ENCODE measurements at places on chromosomes 2 and 18. TPM values are rescaled to one million over a fixed set of nuclear protein-coding genes. Genes with fewer than 3 reads are reported as not detected.

The EPB41L3 gene
- 17.3 TPM for total RNA-seq

The FER1L5 gene
- not detected for total RNA-seq

The SERPINB13 gene
- total RNA-seq = not detected

The ANKRD30BL gene
- not detected for total RNA-seq

The PCARE gene
- total RNA-seq = not detected

The SPEG gene
- total RNA-seq = under 0.01 TPM

The CPO gene
- total RNA-seq = not detected

The CBLN2 gene
- under 0.01 TPM for total RNA-seq

The ACTR1B gene
- total RNA-seq = 63.9 TPM

The CDKL4 gene
- 0.79 TPM for total RNA-seq

The COLEC11 gene
- total RNA-seq = under 0.01 TPM

The ANTXR1 gene
- total RNA-seq = 0.65 TPM

The NEURL3 gene
- 0.20 TPM for total RNA-seq

The ZC3H8 gene
- 4.2 TPM for total RNA-seq

The DLX1 gene
- not detected for total RNA-seq

The HOXD12 gene
- total RNA-seq = not detected

DNA sequence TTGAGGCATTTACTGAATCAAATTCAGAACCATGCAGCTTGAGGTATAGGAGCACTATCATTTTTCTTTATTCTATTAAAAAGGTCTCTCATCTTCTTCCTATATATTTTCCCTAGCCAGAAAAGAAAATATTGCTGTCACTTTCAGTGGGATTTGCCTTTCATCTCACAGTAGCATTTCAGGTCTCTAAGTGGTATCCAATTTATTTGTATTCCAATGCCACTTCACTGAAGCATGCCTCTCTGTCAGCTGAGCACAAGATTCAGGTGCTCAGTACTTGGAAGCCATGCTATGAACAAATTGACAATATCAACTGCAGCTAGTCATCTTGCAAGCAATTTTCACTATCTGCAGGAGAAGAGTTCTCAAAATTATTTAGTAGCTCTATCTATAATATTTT, 457.2 kb upstream of the SLC39A10 start:
- DNase-seq = no peak

GRCh38 chr18:13605901-13606300, 120.5 kb downstream of the FAM210A start:
- DNase-seq = no peak

- DNase-seq = no peak
Measured at GRCh38 chr2:239831861-239832489, 193.2 kb downstream of the NDUFA10 start.

GRCh38 chr2:224933431-224933830, 108.8 kb downstream of the DOCK10 start:
- DNase-seq = no peak

- DNase-seq = no peak
Measured at GRCh38 chr2:121099329-121100290, 185.4 kb downstream of the TFCP2L1 start.

DNA sequence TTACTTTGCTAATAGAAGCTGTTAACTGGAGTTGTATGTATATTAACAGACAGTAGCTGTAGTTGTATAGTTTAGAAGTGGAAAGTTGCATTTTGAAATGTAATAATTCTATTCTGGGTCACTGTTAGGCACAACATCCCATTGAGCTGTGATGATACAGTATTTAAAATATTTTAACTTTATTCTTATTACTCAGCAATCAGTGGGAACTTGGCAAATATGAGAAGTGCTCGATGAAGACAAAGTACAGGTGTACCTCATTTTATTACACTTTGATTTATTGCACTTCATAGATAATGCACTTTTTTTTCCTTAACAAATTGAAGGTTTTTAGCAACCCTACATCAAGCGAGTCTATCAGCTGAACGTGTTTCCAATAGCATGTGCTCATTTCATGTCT, 8.6 kb downstream of the DNAJC10 start:
- no peak for DNase-seq

- no peak for DNase-seq
Measured at GRCh38 chr2:120454654-120455385, 108.9 kb downstream of the INHBB start.

GRCh38 chr2:56117764-56118163, 66.0 kb upstream of the CCDC85A start:
- DNase-seq = no peak

DNA sequence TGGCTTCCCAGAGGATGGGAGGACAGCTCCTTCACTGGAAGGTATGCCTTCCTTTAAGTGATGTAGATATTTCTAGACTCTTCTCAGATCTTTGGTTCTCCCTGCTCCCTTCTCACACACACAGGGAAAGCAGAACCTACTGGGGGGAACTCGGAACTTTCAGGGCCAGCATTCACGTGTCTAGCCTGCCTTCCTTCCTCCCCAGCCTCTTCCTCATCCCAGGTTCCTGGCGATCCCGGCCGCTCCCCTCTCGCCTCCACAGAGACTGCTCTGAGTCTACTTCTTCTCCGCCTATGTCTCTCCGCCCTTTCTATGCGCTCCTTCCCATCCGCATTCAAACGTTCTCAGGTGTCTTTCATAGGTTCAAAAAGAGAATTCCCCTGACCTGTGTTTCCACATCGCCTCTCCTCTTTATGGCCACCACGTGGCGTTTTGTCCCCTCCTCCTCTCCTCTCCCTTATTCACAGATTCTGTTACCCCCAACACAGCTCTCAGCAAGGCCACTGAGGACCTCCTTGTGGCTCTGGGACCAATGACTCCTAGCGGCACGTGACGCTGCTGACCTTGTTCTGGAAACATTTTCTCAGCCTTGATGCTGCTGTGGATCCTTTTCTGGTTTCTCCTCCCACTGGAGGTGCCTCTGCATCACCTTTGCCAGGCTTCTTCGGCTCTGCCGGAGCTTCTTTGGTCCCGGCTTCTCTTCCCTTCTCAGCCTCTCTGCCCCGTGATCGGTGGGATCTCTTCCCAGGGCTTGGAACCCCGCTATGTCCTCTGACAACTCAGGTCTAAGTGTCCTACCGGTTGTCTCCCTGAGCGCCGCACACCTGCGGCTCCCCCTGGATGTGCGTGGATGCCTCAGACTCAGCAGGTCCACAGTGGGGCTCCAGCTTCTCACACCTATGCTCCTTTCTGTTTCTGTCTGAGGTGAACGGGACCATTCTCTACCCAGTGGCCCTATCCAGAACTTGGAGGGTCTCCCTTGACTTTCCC, 77.5 kb downstream of the VAPA start:
- DNase-seq = no peak

- DNase-seq = no peak
Measured at GRCh38 chr2:22076454-22076853, 952.7 kb downstream of the TDRD15 start.

GRCh38 chr2:39506215-39506614, 69.1 kb upstream of the MAP4K3 start:
- DNase-seq = no peak

DNA sequence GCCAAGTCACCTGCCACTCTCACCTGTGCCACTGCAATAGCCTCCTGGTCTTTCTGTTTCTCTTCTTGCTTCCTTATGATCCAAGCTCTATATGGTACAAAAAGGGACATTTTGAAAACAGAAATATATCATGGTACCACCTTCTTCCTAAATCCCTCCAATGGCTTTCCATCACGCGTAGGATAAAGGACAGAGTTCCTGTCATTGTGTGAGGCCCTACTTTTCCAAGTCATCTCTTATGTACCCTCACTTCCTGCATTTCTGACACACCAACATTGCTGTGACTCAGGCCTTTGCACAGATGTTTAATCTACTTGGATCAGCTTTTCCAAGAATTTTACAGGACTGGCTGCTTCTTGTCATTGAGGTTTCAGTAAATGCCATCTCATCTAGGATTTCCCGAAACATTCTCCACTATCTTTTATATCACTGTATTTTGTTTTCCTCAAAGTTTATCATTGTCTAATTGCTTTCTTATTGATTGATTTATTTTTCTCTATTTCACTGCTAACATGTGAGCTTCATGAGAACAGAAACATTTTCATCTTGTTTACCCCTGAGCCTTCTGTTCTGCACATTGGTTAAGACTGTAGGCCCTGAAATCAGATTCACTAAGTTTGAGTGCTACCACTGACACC, 426.1 kb upstream of the FANCL start:
- DNase-seq = peak; percentile 50

- DNase-seq = no peak
Measured at GRCh38 chr2:212893216-212893615, 258.2 kb downstream of the IKZF2 start.

DNA sequence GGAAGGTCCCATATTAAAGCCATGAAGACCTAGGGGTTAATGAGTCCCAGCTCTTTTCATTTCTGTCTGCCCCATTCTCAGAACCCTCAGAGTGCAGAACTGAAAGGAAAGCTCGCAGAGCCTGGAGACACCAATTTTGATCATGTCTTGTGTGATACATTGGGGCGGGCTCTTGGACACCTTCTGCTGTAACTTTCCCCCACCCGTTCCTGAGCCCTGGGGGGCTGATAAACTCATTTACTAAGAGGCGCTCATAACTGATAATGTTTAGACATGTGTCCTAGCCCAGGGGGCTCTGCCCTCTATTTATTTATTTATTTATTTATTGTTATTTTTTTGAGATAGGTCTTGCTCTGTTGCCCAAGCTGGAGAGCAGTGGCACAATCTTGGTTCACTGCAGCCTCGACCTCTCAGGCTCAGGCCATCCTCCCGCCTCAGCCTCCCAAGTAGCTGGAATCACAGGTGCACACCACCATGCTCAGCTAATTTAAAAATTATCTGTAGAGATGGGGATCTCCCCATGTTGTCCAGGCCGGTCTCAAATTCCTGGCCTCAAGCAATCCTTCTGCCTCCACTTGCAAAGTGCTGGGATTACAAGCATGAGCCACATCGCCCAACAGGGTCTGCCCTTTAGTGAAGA, 72.4 kb upstream of the HAAO start:
- no peak for DNase-seq

GRCh38 chr18:6024745-6025248, 129.5 kb upstream of the TMEM200C start:
- DNase-seq = no peak

DNA sequence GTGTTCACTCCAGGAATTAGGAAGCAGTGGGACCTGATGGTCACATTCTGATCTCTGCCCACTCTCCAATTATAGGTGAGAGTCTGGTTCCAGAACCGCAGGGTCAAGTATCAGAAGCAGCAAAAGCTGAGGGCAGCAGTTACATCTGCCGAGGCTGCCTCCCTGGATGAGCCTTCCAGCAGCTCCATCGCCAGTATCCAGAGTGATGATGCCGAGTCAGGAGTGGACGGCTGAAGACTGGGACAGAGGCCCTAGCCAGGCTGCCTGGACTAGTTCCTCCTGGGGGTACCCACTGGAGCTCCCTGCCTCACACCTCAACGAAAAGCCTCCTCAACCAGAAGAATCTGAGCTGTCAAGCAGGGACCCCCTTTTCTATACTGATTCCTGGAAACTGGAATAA, 3.3 kb upstream of the SMYD5 start:
- no peak for DNase-seq

- peak; percentile 80 for DNase-seq
Measured at GRCh38 chr2:12587729-12588522, 128.8 kb upstream of the TRIB2 start.

DNA sequence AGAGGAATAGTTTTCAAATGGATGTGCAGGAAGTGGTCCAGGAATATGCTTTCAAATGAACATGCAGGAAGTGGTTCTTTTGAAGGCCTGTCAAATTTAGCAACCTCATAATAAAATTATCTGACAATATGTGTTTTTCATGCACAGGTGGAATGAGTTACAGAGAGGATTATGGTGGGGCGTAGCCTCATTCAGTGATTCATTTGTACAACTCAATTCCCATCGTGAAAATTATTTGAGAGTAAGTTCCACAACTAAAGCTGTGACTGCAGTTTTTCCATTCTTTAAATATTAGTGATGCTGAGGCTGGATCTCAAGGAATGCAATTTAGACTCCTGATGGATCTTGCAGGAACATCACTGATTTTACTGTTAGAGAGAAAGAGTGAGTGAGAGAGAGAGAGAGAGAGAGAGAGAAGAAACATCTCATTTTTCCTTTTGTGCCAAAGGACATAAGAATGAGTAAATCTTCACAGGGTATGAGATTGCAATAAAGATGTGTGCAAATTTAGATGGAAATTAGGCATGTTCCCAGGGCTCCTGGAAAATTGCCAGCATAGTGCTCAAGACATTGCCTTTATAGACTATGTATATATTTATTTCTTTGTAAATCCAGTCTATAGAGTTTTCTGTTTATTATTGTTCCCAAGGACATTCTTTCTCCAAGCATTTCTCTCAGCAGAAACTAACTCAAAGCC, 394.9 kb upstream of the ZEB2 start:
- no peak for DNase-seq

DNA sequence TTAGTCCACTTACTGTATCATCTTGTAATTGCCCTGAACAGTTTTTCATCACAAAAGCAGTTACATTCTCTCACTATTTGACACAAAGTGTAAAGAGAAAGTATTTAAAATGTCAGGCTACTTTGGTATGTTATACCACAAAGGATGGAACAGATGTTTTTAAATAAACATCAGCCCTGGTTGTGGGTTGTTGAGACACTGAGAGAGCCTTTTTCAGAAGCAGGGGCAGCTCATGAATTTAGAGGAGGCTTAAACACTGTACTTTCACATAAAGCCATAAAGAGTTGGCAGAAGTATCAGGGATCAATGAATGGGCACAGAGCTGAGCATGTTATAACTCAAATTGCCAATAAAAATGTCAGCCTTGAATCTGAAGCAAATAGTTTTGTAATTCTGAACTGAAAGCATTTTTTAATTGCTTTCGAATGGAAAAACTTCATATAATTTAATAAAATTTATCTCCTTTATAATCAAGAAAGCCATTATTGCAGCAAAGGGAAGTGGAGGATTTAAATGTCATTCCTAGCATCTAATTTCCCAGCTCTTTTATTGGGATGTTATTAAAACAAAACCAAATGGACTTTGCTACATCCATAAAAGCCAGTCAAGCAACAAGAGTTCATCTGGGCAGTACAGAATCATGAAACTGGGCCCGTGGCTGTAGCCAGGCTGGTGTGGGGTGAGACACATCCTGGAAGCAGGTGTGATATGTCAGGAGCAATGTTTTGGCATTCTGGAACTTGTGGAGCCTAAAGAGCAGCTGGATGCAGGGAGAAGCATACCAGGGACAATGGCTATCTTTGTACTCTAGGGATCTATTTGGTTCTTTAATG, 95.1 kb upstream of the NT5C1B start:
- DNase-seq = no peak

DNA sequence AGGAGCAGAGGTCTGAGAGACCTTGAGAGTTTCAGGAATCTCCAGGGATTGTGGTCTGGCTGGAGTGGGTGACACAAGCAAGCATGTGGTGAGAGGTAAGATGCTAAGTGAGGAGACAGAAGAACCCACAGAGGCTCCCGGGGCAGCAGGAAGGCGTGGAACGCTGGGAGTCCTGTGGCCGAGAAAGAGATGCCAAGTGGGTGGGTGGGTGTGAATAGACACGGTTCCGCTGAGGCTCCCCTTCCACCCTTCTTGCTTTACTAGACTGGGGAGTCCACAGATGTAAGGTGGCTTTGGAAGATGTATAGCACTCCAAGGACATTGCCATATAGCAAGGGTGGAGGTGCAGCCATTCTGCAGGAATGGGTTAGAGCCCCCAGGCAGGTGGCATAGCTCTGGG, 4.2 kb downstream of the TEX51 start:
- no peak for DNase-seq

GRCh38 chr2:233929352-233930022, 12.3 kb downstream of the TRPM8 start:
- DNase-seq = no peak
